ENCODE measurements at places on chromosomes 2 and 18.

GRCh38 chr2:101464841-101465240 lies 10.1 kb downstream of the RFX8 start:
- DNase-seq: no peak

DNA sequence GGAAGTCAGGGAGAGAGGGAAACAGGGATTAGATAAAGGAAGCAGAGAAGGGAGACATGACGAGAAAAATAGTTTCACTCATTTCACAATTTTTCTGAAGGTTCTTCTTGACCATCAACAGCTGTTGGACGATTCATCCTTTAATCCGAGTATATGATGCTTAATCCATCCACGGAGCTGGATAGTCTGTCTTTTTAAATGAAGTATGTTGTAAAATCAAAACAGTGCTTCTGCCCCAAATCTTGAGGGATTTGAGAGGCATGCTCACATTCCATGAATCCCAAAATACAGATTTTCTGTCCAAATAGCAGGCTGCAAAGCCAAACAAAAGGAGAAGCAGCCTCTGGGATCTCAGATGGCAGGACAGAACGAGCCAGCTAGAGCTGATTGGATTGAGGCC lies 47.5 kb downstream of the EPAS1 start:
- DNase-seq: no peak

GRCh38 chr2:84776011-84776410 lies 104.9 kb downstream of the TRABD2A start:
- no peak for DNase-seq

- DNase-seq: no peak
Observed at GRCh38 chr2:177271981-177272666, 7.6 kb upstream of the NFE2L2 start.

DNA sequence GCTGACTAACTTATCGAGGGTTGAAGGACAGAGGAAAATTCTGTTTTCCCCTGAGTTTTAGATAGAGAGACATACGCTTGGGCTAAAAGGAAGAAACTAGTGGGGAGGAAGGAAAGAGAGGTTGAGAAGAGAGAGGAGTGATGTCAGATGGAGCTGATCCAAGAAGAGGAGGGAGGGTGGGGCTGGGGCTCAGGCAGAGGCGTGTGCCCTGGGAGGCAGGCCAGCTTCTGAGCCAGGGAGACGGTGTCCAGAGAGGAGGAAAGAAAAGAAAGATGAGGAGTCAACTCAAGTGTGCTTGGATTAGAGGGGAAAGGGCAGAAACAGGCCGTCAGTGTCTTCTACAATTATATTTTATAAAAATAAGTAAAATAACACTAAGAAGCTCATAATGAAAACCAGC lies 56.2 kb downstream of the EMILIN2 start:
- peak; percentile 45 for DNase-seq

DNA sequence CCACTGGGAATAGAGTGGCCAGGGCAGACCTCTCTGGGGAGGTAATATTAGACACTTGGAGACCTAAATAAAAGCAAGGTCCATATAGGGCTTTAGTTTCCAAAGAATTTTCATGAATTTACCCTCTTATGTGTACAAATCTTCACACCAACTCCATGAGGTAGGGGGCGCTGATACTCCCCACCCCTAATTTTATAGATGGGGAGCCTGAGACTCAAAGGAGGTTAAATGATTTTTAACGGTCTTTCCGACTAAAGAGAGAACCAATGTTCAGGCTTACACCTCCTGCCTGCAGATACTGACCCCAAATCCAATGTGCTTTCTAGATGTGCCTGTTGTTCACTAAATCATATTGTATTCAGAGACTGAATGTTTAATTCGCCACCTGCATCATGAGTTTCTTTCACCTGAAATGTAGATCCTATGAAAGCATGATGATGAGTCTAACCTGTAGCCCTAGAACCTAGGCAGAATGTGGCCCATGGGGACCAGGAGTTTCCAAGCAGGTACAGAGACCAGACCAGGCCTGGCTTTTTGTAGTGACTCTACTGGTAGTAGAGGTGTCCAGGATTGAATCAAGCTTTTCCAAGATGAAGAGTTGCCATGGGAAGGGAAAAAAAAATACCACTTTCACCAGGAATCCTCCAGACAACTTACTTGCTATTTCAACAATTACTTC lies 16.8 kb upstream of the PAX3 start:
- DNase-seq: no peak

GRCh38 chr18:46250812-46251173 lies 146.6 kb downstream of the HAUS1 start:
- no peak for DNase-seq

DNA sequence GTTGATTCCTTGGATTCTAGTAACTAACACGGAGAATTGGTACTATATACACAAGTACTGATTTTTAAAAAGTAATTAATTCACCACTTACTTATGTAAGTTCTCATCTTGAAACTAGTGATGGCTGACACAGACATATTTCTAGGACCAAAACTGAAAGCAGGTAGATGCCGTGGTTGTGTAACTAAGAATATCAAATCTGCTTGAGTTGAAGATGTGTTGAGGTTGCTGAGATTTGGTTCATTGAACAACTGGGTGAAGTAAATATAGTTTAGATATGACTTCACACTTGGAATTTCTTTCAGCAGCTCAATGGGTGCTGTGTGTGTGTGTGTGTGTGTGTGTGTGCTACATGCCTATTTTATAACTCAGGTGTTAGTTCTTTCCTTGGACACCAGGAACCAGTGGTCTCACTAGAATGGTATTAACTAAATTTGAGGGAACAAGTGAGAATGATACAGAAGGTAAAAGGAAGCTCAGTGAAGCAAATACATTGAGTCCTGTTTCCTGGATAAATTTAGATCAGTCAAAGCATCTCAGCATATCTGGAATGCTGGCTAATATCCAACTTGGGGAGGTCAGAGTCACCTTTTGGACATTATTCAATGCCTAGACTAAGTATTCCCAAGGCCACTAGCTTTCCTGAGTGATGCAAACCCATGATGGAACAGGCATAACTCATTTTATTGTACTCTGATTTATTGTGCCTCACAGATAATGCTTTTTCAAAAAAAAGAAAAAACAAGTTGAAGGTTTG lies 110.7 kb upstream of the ZEB2 start:
- no peak for DNase-seq

DNA sequence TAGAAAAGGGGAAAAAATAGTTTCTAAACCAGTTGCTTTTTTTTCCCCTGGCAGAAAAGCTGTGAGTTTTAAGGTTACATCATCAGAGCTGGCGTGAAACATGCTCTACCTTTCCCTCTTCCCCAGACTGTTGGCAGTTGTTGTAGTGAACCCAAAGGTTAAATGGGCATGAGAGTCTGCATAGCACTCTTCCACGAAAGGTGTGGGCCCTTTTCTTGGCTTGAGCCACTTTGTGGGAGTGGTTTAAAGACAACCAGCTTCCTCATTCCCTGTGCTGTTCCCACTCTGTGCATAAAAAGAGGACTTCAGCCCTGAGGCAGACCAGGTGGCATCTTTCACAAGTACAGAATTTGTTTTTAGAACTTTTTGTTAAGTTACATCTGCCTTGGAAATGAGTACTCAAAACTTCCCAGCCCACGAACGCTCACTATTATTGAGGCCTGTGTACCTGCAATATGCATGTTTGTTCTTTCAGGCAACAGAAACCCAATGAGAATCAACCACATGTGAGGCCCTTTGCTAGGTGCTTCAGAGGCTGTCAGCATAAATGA lies 243.8 kb downstream of the BABAM2 start:
- DNase-seq: no peak

DNA sequence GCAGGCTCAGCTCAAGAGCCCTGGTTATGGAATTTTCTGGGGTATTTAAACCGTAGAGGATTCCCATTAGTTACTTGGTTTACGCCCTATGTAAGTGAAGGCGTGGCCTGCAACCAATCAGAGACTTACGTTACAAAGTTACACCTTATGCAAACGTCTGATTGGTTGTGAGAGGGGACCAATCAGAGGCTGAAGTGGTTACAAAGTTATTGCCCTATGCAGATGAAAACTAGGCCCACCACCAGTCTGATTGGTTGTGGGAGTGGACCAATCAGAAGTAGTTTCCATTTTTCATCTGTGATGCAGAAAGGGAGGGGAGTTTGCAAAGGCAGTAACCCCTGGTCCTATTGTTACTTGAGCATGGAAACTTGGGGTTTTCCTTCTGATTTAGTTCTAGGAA lies 49.1 kb downstream of the DLGAP1 start:
- DNase-seq: no peak

- no peak for DNase-seq
Observed at GRCh38 chr2:232449964-232450363, 6.0 kb upstream of the ALPI start.

GRCh38 chr18:8238507-8238906 lies 370.7 kb upstream of the RAB12 start:
- DNase-seq: no peak

DNA sequence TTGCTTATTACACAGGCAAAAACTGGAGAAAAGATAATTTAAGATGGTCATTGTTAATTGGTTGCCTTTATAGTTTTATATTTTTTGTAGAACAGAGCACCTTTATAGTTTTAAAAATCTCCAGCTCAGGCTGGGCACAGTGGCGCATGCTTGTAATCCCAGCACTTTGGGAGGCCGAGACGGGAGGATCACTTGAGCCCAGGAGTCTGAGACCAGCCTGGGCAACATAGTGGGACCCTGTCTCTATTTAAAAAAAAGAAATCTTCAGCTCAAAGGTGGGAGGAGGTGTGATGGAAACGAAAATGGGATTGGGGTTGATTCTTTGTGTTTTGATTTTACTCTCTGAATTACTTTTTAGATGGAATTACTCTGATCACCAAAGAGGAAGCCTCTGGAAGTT lies 85.4 kb downstream of the XRCC5 start:
- DNase-seq: no peak

DNA sequence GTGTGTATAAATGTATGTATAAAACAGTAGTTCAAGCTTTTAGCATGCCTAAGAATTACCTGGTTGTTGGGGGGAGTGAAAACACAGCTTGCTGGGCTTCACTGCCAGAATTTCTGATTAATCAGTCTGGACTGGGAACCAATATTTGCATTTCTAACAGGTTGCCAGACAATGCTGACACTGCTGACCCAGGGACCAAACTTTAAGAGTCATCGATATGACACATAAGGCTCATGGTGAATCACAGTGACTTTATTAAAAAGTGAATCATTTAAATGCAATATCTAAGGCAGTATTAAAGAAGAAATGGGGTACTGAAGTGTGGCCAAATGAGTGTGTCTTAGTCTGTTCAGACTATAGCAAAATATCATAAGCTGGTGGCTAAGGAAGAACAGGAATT lies 195.9 kb upstream of the DTNA start:
- no peak for DNase-seq

DNA sequence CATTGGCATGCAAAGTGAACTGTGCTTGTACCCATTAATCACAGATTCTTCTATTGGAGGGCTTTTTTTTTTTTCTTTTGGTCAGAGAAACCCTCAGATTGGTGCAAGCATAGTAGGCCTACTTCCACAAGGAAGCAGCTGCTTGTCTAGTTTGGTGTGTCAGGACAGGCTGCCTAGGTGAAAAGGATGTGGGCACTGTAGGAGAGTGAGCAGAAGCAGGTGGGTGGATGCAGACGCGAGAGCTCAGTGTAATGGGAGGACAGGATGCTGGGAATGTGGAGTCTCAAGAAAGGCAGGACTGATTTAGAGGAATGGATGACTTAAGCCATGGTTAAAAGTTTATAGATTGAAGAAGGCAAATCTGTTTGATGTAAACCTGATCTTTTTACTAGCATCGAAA lies 3.1 kb downstream of the ELP2 start:
- DNase-seq: no peak

GRCh38 chr2:178700922-178701342 lies 106.3 kb downstream of the TTN start:
- peak; percentile 48 for DNase-seq

- peak; percentile 5 for DNase-seq
Observed at GRCh38 chr2:222038067-222038802, 260.6 kb downstream of the PAX3 start.

GRCh38 chr18:39825485-39826150 lies 2129.4 kb upstream of the PIK3C3 start:
- DNase-seq: no peak

DNA sequence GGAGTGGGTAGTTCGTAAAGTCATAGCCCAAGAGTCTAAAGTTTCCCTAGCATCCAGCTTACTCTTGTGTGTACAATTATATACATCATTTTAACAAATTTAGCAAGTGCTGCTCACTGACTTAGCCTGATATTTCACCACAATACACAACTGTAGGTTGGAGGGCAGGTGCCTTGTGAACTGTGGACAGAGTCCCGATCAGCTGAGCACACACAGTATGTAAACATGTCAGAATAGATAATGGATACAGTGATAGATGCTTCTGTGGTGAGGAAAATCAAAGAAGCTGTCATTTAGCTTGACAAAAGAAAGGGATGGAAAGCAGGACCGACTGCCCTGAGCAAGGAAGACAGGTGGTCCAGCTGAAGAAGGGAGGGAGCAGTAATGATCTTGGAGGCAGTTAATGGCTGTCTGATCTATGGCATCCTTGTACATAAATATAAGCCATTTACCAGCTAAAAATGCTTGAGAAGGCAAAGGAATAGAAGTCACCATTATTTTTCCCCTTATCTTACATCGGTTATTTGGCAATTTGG lies 372.8 kb upstream of the UBE2E3 start:
- no peak for DNase-seq

DNA sequence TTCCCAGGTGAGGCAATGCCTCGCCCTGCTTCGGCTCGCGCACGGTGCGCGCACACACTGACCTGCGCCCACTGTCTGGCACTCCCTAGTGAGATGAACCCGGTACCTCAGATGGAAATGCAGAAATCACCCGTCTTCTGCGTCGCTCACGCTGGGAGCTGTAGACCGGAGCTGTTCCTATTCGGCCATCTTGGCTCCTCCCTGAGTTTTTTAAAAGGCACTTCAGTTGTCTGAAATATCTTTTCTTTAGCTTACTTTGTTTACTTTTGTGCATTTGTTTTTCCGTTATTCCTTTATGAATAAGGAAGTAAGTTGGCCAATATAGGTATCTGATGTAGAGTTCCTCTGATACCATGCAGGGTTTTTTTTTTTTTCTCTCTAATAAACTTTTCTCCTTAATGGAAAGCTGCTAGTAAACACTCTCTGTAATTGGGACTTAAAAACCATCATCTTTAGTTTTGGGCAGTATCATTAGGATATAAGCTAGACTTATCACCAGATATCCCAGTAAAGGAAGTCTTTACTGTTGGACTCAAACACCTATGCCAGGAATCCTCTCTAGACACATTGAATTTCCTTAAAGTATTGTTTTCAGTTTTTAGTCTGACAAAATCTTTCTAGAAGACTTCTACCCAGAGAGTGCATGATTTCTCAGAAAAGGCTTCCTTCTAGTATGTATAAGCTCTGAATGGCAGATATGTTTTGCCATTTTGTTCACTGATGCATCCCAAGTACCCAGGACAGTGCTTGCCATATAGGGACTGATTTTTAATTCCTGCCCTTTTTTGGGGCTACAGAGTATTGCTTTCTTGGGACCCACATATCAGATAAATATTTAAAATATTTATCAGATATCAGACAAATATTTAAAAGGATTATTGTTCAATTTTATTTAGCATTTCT lies 35.8 kb upstream of the DYSF start:
- peak; percentile 3 for DNase-seq

Data from cardiac muscle cell (in vitro differentiated cells and primary cell).